Stimulated activated CD8-positive, alpha-beta memory T cell treated with anti-CD3 and anti-CD28 coated beads, Interleukin-4, amount 100 ng/mL, for 4 hours (primary cell): ENCODE measurements at places on chromosomes 4 and X.

GRCh38 chr4:14743172-14743571 is 259.1 kb upstream of the CPEB2 start:
- DNase-seq = no peak

GRCh38 chr4:25756503-25756902 is 100.9 kb downstream of the SLC34A2 start:
- no peak for DNase-seq

- DNase-seq = no peak
Observed at GRCh38 chr4:184727430-184727829, 6.5 kb downstream of the CENPU start.

GRCh38 chrX:116284400-116284799 is 113.9 kb downstream of the AGTR2 start:
- DNase-seq = no peak

DNA sequence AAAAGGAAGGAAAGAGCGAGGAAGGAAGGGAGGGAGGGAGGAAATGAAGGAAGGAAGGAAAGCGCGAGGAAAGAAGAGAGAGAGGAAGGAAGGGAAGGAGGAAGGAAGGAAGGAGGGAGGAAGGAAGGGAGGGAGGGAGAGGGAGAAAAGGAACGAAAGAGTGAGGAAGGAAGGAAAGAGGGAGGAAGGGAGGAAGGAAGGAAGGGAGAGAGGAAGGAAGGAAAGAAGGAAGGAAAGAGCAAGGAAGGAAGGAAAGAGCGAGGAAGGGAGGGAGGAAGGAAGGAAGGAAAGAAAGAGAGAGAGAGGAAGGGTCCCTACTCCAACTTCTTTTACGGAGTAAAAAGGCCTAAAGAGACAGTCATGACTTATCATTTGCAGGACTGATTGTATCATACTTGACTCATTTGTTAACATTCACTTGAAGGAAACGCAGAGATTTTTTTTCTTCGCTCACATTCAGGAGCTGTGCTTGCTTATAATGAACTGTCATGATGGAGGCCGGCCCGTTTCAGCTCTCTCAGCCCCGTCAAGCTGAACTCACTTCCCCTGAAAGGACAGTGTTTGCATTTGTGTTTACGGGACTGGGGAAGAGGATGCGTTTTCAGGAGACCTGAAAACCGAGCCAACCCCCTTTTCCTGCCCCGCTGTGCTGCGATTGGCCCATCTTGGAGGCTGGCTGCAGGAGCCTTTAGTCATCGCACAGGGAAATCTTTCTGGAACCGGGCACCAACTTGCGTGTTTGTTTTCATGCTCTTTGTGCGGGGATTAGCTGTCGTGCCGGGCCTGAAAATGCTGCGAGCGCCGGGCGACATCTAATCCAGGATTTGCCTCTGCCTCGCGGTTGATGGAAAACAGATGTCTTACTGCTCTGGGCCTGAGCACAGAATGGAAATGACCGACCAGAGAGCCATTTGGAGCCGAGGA is 17.8 kb downstream of the TRIM2 start:
- no peak for DNase-seq

- no peak for DNase-seq
Observed at GRCh38 chr4:8534129-8534528, 46.1 kb upstream of the GPR78 start.

- DNase-seq = no peak
Observed at GRCh38 chrX:31093639-31093975, 21.8 kb upstream of the FTHL17 start.

DNA sequence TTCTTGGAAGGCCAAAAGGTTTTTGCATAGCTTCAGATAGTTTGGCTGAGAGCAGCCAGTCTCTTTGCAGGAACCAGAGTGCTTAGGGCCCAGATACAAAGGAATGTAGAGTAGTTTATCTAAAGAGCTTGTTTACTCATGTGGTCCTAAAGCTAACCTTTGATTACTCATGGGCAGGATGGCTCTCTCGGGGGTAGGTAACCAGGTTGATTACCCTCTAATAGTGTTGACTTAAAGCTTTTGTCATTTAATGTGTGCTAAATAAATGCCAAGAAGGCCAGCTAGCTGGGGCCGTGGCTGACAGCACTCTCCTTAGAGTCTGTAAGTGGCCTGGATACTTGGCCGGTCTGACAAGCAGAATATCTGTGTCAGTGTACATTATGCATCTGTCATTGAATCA is 69.7 kb upstream of the MAGEB16 start:
- DNase-seq = no peak

DNA sequence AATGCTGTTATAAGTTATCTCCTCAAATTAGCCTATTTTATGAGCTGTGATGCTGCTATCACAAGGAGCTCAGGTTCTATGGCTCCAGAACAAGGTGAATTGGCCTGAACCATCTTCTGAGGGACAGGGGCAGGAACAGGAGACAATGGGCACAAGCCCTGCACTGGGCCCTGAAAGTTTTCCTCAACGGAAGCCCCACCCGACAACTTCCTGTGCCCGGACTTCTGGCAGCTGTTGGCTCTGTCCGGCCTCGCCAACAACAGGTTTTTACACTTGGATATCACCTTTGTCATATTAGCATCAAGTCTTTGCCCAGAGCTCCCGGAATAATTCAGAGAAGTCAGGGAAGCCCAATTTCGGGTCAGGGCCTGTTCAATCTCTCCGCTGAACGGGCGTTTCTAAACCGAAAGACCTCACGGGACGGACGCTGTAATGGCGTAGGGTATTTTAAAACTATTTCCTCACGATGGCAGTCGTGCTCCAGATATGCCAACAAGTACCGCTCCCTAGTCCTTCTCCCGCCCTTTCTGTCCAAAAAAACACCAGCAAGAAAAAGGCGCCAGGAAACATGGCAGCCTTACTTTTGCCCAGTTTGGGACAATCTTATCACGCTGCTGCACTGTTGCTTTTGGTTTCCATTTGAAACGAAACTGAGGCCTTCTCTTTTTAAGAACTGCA is 201.0 kb upstream of the STK26 start:
- DNase-seq = peak; percentile 54

DNA sequence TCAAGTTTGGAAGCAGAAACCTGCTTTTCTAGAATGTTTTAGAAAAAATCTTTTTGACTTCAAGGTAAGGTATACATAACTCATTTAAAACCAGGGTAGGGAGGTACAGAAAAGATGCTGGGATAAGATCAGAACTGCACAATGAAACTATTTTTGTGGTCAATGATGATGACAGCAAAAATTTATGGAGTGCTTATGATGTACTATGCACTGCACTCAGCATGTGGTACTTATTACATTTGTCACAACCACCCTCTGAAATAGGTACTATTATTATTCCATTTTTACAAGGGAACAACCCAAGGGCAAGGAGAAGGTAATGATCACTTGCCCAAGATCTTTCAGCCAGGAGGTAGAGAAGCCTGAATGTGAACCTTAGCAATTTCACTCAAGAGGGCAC is 8.0 kb downstream of the GPM6B start:
- no peak for DNase-seq

DNA sequence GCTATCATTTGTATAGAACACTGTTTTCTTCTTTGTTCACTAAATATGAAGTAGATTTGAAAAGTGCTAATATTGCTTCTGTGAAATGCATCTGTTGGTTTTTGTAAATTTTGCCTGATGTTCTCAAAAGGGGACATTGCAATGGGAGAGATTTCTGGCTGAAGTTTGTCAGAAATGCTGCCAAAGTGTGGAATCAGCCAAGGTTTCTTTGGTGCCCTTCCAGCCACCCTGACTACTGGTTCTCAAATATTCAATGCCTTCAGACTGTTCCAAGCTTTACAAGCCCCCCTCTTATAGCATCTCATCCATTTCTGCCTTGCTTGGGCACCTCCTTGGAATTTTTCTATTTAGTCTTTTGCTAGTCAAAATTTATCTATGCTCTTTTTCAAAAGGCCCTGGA is 60.6 kb upstream of the TMLHE start:
- DNase-seq = no peak

DNA sequence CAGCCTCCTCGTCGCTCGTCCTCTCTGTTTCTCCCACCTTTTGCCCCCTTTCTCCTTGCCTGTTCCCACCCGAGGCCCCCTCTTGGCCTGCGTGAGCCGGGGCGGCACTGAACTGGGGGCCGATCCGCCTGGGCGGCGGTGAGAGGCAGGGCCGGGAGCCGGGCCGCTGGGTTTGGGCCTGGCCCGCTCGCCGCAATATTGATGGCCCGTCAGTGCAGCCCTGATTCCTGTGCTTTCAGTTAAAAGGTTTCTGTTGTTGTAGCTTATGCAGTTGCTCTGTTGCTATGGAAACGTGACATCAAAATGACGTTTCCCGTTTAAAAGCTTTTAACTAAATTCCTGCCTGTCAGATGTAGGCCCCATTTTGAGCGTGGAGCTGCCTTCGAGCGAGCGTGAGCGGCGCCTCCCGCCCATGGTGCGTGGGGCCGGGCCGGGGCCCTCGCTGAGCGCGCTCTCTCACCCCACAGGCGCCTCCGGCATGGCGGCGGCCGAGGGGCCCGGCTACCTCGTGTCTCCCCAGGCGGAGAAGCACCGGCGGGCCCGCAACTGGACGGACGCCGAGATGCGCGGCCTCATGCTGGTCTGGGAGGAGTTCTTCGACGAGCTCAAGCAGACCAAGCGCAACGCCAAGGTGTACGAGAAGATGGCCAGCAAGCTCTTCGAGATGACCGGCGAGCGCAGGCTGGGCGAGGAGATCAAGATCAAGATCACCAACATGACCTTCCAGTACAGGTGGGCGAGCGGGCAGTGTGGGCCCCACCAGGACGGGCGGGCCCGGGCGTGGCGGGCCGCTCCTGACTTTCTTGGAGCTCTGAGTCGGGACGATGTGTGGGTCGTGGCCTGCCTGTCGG is at the start of gene MSANTD1:
TSS of gene MSANTD1 (plus strand) at position 349 of the 851 bp plus-strand sequence. CDS start at position 413, 64 bp downstream.
- DNase-seq = no peak

DNA sequence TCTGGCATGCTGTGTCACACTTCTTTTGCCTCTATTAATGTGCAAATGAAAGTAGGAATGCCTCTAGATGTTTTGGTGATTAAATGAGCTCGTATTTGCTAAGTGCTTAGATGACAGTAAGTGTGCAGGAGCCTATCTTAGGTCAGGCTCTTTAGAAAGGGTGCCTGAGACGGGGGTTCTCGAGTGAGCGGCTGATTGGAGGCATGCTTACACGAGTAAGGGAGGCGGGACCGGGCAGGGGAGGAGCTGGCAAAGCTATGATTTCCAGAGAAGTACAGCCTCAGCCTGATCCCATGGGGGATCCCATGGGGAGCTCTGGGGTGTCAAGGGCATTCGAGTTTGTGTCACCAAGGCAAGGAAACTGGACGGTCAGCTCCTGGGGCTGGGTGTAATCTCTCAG is 44.8 kb downstream of the CLDN34 start:
- DNase-seq = no peak

- no peak for DNase-seq
Observed at GRCh38 chrX:18348047-18348446, 6.4 kb downstream of the SCML2 start.

- DNase-seq = no peak
Observed at GRCh38 chr4:182093431-182093831, 149.8 kb upstream of the TENM3 start.

- no peak for DNase-seq
Observed at GRCh38 chr4:171983935-171984805, 171.0 kb downstream of the GALNTL6 start.

- no peak for DNase-seq
Observed at GRCh38 chr4:145735347-145735675, 55.4 kb downstream of the C4orf51 start.

- no peak for DNase-seq
Observed at GRCh38 chrX:13144927-13145655, 100.7 kb upstream of the FAM9C start.

- DNase-seq = no peak
Observed at GRCh38 chrX:44938111-44938510, 65.1 kb downstream of the KDM6A start.

- DNase-seq = no peak
Observed at GRCh38 chr4:165678936-165679325, 194.1 kb upstream of the TLL1 start.

GRCh38 chr4:76803522-76803921 is 94.4 kb downstream of the SOWAHB start:
- DNase-seq = no peak

DNA sequence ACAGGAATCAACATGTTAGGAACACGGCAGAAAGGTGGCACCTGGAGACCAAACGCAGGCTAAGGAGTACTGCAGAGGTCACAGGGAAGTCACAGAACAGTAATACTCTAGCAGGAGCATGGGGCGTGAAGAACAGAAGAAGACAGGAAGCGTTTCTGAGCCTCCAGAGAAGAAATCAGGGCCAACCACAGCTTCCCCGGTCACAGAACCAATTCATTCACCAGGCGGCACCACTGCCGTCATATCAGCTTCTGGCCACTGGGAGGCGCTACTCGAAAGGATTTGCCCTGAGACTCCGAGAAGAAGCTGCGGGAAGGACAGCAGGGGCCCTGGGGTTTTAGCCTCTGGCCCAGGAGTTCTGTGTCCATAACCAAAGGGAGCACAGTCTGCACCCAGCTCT is 78.0 kb upstream of the DRD5 start:
- DNase-seq = peak; percentile 9

GRCh38 chr4:146243141-146243882 is 29.0 kb downstream of the REELD1 start:
- DNase-seq = peak; percentile 46
